ENCODE measurements at places on chromosomes 12 and 14. TPM values are rescaled to one million over a fixed set of nuclear protein-coding genes. Genes with fewer than 3 reads are reported as not detected.

GRCh38 chr12:114851981-114852380, 168.0 kb upstream of the TBX3 start:
- no peak for DNase-seq

DNA sequence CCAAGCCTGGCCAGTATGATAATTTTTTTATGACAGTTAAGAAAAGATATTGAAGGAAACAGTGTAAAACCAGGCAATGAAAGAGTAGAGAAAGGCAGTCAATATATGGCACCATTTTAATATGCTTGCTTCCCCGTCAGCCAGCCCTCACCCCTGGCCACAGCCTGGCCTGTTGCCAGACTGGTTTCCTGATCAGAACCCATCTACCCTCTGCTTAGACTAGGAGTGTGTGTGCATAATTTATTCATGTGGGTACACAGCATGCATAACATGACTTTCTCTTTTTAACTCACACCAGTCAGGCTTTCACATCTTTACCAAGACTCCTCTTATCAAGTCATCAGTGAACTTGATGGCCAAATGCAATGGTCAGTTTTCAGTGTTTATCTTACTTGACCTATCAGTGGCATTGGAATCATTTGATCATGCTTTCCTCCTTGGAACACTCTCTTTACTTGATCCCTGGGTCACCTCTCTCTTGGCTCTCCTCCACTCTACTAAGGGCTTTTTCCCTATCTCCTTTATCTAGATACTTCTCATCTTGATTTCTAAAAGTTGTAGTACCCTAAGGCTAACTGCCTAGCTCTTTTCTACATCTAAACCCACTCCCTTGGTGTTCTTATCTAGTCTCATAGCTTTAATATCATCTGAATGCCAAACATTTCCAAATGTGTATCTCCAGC, 10.0 kb upstream of the GPR19 start:
- DNase-seq = no peak

- DNase-seq = no peak
These were observed 1071.0 kb downstream of the SLC6A15 start for GRCh38 chr12:83841620-83842019.

DNA sequence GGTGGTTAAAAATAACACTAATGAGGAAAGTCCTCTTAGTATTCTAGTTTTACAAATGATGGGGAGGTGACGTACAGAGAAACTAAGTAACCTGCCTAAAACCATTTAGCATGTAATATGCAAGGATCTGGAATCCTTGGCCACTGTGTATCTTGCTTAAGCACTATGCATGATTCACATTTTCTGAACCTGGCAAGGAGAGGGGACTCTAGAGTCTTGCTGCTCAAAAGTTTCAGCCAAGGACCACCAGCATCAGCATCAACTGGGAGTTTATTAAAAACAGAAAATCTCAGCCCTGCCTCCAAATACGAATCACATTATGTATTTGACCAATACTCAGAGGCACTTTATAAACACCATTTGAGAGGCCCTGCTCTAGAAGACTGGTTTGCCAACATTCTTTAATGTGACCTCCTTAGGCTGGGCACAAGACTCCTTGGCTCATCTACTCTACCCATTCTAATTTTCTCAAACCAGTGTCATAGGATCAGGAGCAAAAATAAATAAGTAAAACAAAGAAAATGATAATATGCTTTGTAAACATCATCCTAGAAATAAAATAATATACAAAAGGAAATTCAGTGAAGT, 52.9 kb downstream of the ABCC9 start:
- DNase-seq = no peak

DNA sequence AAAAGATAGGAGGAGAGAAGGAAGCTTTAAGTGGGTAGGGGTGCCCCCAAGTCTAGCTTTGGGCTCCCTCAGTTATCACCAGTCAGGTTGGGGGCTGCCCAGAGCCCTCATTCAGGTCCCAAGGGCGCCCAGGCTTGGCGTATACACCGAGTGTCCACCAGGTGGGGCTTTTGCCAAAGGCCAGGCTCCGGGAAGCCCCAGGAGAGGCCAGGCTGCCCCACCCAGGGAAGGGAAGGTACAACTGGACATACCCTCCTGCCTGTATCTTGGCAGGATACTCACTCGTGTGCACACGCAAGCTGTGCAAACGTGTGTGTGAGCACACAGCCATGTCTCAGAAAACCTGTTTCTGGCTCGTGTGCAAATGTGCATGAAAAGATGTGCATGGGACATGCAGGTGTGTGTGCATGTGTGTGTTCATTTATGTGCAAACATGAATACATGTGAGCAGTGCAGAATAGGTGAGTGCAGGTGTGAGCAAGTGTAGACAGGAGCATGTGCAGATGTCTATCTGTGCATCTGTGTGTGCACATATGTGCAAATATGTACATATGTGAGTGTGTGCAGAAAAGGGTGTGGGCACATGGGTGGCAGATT, 103.9 kb upstream of the MYL2 start:
- peak; percentile 16 for DNase-seq

GRCh38 chr12:19760611-19761010, 321.3 kb downstream of the AEBP2 start:
- no peak for DNase-seq

GRCh38 chr12:13597166-13597565, 384.2 kb downstream of the GRIN2B start:
- DNase-seq = no peak

DNA sequence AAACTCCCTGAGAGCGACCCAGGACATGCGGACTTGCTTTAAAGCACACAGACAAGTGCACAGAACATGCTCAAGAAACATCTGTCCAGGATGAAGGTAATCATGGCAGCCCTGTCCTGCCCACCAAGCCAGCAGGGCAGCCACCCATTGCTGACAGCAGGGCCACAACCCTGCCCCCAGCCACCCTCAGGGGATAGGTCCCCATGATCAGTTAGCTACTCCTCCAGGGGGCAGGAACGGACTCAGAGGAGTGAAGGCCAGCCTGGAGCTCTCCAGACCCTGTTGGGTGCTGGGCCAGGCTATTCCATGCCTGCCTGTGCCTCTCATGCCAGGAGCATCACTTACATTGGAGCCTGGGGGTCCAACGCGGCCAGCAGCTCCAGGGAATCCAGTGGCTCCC, 15.8 kb downstream of the TMEM106C start:
- DNase-seq = no peak

MYL2 gene
- 0.26 TPM for total RNA-seq

DPF3 gene
- total RNA-seq = 0.38 TPM

ACOT6 gene
- total RNA-seq = not detected

IL31 gene
- total RNA-seq = not detected

GSKIP gene
- 23.3 TPM for total RNA-seq
